Caudate nucleus (tissue), 63 donors: ENCODE measurements at places on chromosomes 1 and 21.

DNA sequence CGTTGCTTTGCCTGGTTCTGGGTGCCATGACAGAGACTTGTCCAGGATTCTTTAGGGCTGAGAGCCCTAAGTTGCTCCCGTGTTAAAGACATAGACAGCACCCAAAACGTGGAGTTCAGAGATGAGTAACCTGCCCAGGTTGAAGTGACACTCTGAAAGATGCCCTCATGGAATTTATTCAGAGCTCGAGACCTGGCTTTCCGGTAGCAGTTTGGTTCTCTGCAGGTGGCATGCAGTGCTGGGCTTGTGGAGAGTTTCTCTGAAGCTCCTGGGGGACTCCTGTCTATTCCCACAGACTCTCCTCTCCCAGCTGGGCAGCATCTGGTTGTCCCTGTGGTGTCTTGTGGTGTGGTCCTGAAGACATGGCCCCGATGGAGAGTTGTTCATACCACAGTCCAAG lies 241.0 kb downstream of the RHOU start:
- no peak for DNase-seq

DNA sequence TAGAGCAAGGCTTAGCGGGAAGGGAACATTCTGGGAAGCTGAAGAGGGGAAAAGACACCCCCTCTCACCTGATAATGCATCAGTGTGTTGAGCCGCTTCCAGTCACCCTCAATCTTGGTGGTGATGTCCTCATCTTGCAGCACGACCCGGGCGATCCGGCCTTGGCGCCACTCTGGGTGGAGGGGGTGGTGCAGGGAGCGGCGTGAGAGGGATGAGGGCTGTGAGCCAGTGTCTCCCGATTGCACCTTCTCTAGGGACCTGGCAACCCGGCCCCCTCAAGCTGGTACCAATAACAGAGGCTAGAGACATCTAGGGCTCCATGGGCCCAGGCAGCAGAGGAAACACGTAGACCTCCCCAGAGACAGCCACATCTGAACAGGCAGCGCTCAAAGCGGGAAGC lies 127.4 kb upstream of the CD34 start:
- no peak for DNase-seq

DNA sequence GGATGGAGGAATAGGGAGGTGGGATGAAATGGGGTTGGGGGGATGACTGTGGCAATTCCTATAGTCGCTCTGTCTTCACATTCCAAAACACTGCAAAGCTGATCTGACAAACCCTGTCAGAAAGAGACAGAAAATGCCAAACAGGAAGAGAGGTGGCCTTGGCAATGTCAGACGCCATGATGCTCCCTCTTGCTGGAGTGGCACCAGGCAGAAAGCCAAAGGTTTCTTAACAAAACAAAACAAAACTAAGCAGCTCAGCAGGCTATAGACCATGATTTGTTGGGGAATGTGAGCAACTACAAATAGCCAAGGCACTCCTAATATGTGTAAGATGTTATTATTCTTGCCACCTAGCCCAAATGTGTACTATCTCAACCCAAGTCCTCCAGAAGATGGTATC lies 42.9 kb upstream of the PLA2G2C start:
- DNase-seq = no peak

- DNase-seq = no peak
Measured at GRCh38 chr1:208162903-208163302, 81.3 kb downstream of the PLXNA2 start.

GRCh38 chr1:9621032-9621431 lies 30.5 kb upstream of the PIK3CD start:
- DNase-seq = no peak

DNA sequence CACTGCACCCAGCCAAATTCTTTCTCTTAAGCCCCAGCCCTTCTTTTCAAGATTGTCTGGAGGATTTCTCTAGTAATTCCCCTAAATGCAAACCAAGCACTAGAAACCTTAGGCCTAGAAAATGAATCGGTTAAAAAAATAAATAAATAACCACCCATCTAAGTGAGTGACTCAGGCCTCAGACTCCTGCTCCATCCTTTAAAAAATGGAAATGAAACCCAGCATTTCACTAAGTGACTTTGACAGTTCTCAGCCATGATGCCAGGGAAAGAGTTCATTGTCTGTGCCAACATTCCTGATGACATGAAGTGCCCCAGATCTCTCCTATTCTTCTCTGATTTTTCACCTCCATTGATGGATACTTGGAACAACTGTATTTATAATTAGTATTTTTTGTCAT lies 415.2 kb upstream of the DAB1 start:
- no peak for DNase-seq

DNA sequence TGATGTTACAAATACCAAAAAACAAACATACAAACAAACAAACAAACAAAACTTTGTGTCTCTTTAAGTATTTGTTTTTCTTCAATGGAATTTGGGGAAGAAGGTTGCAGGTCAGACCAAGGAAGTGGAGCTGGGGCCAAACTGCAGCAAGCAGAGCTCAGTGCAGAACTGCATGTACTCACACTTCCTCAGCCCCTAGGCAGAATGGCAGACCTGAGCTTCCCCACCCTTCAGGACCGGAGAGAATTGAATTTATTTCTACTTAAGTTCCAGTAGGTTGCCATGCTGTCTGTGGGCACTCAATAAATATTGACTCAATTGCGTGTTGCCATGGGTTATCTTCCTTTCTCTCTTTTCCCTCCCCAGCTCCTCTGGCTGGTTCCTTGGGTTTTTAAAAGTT lies 173.6 kb downstream of the PTGER3 start:
- DNase-seq = no peak

DNA sequence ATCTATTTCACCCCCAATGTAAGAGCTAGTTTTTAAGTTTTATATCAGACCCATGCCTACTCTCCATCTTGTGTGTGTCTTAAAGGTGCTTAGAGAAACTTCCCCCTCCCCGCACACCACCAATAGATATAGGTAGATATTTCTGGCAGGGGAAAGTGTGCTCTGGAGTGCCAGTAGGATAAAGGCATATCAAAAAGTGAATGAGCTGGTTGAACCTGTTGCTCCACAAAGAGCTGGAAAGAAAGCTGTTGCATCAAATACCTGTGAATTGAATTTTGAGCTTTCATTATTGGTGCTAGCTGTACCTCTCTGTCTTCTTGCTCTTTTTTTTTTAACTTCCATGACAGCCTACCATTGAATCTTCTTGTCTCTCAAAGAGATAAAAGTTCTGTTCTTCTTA lies 32.8 kb downstream of the ARID1A start:
- DNase-seq = no peak

GRCh38 chr1:206588492-206588891 lies 23.8 kb downstream of the EIF2D start:
- DNase-seq = no peak

GRCh38 chr1:22876359-22877111 lies 96.1 kb downstream of the LACTBL1 start:
- DNase-seq = peak; percentile 54
